ENCODE measurements at places on chromosomes 5 and 9.

DNA sequence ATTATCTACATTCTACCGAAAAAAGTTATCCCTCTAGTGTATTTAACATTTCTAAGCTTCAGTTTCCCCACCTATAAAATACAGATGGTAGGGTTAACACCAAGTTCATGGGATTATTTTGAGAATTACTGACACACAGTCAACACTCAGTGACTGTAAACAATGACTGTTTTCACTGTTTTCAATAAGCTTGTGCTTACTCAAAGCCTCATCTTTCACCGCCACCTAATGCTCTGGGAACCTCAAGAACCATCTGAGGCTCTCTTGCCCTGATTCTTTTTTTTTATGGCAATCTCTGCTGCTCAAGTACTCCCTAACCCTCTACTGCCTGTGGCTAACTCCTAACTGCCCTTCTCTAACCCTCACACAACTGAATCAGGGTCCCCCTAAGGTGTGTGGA is 59.6 kb downstream of the SETX start:
- DNase-seq, result no peak

- DNase-seq, result no peak
Observed at GRCh38 chr5:82931110-82931509, 146.1 kb downstream of the TMEM167A start.

GRCh38 chr9:37622462-37622861 is 28.3 kb upstream of the FRMPD1 start:
- no peak for DNase-seq

DNA sequence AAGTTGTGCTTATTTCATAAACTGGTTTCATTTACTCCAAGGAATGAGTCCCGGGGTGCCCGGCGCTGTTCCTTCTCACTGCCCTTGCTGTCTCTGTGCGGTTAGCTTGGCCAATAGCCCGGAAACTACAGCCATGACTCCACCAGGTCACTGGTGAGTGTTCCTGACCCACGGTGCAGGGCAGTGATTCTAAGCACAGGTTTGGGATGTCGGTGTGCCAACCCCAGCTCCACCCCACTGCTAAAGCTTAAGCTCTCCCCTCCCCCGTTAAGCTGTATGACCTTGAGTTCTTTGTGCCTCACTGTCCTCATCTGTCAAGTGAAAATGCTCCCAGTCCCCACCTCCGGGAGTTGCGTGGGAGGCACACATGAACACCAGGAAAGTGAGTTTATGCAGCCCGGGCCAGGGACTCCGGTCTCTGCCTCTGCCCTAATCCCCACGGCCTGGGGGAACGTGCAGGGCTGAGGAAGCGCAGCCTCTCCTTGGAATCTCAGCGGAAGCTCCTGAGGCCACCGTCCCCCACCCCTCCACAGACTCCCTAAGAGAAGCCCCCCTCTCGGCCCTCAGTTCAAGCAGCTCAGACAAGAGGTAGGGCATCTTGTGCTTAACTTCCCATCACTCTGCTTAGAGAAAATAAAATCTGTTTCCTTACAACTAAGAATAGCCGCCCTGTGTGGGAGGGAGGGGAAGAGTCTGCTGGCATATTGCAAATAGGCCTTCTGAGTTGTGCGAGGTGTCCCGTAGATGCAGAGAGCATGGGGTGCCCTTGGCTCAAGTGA is 92.0 kb upstream of the RAI14 start:
- DNase-seq, result no peak

GRCh38 chr5:150653145-150653761 is 7.8 kb upstream of the MYOZ3 start:
- DNase-seq, result no peak

GRCh38 chr9:131658377-131659129 is 81.3 kb downstream of the RAPGEF1 start:
- DNase-seq, result no peak

DNA sequence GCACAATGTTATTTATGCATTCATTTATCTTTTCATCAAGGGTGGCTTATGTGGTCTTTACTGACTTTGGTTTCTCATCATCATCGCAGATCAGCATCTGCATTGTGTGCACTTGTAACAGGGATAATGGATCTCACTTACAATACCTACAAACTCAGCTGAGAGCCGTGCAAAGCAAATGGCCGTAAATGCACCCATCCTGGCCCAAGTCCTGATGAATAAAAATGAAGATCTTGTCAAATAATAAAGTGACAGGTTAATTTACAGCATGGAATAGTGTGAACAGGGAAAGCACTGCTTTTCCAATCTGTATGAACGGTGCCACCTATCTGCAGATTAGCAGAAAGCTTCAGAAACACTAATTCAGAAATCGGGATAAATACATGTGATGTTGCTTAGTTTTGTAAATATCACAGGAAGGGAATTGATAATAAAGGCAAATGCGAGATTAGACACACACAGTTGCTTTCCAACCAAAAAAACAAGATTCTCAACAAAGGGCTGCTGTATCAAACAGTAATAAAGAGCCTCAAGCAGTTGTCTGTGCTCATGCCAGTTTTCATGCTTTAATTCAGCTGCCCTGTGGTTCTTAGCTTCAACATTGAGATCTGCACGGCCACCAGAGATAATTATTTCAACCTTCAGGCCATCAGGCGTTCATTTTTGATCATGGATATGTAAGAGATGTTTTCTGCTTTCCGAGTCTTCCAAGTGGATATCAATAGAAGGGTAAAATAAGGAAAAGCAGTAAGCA is 153.4 kb upstream of the POU5F2 start:
- DNase-seq, result peak; percentile 28

DNA sequence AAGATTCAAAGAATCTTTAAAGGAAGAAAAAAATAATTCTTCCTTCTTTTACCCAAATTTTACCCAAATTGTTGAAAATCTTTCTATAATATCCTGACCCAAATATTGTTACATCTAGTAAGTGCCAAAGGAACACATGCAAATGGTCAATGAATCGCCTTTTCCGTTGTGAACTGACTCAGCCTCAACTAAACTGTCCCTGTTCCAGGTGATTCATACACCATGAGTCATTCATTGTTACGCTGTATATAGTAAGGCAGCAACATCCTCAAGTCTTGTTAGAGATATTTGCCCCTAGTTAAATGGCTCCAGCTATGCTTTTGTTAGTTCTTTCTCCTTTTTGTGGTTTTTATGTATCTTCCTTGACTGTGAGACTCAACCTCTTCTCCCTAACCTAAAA is 9.7 kb downstream of the PTGER4 start:
- no peak for DNase-seq

GRCh38 chr5:175034924-175035323 is 310.5 kb downstream of the MSX2 start:
- no peak for DNase-seq

- no peak for DNase-seq
Observed at GRCh38 chr5:72842816-72843215, 26.4 kb downstream of the TNPO1 start.

- DNase-seq, result no peak
Observed at GRCh38 chr5:170226661-170227060, 6.1 kb upstream of the C5orf58 start.

DNA sequence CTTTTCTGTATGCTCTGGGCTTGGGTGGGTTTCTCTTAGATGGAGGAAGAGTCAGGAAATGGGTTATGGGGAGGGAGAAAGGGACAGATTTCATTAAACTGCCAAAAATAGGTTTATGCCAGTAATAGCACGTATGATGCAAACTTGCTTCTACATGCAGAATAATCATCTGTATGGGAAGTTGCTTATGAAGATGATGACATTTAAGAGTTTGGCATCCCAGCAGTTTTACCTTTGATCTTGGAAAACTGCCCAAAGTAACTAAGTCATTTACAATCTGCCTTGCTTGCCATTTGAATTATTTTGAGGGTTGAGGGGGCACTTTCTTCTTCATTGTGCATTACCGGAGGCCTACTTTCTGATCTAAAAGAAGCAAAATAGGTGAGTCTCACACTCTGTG is 282.9 kb upstream of the ANKRD55 start:
- DNase-seq, result no peak

- DNase-seq, result peak; percentile 74
Observed at GRCh38 chr5:52015760-52016159, 632.5 kb downstream of the ISL1 start.

GRCh38 chr5:2009986-2010914 is 127.5 kb upstream of the IRX4 start:
- no peak for DNase-seq
